ENCODE measurements at places on chromosomes 4 and X.

DNA sequence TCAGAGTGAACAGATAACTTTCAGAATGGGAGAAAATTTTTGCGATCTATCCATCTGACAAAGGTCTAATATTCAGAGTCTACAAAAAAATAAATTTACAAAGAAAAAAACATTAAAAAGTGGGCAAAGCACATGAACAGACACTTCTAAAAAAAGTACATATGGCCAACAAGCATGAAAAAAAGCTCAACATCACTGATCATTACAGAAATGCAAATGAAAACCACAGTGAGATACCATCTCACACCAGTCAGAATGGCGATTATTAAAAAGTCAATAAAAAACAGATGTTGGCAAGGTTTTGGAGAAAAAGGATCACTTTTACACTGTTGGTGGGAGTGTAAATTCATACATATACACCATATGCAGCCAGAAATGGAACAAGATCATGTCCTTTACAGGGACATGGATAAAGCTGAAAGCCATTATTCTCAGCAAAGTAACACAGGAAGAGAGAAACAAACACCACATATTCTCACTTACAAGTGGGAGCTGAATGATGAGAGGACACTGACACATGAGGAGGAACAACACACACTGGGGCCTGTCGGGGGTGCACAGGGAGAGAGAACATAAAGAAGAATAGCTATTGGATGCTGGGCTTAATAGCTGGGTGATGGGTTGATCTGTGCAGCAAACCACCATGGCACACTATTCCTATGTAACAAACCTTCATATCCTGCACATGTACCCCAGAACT lies 41.6 kb upstream of the ITM2A start:
- DNase-seq, result no peak

DNA sequence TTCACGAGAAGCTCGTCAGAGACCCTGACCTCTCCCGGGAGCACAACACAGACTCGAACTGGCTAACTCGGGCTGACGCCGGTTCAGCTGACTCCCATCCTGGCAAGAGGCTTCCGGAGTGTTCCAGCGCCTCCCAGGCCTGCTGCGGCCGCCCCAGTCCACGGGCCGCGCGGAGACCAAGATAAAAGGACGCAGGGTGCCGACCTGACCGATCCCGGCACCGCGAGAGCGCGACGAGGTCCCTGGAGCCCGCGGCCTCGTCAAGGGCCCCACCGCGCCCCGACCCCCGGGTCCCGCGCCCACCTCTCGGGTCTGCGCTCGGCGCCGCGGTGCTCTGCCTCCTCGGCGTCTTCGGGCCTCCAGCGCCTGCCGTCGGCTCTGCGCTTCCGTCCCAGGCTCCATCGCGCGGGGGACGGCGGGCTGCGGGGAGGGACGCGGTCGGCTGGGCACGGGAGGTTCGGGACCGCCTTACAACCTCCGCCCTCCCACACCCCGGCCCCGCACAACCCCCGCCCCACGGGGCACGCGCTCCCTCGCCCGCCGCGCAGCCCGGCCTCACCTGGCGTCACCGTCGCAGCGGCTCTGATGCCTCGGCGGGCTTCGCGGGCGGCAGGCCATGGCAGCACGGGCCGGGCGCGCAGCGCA lies 426 bp downstream of the SLBP start:
- no peak for DNase-seq

DNA sequence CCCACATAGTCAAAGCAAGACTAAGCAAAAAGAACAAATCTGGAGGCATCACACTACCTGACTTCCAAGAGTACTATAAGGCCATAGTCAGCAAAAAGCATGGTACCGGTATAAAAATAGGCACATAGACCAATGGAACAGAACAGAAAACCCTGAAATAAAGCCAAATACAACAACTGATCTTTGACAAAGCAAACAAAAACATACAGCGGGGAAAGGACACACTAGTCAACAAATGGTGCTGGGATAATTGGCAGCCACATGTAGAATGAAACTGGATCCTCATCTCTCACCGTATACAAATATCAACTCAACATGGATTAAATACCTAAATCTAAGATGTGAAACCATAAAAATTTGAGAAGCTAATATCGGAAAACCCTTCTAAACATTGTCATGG lies 819.3 kb upstream of the FRG1 start:
- DNase-seq, result no peak

DNA sequence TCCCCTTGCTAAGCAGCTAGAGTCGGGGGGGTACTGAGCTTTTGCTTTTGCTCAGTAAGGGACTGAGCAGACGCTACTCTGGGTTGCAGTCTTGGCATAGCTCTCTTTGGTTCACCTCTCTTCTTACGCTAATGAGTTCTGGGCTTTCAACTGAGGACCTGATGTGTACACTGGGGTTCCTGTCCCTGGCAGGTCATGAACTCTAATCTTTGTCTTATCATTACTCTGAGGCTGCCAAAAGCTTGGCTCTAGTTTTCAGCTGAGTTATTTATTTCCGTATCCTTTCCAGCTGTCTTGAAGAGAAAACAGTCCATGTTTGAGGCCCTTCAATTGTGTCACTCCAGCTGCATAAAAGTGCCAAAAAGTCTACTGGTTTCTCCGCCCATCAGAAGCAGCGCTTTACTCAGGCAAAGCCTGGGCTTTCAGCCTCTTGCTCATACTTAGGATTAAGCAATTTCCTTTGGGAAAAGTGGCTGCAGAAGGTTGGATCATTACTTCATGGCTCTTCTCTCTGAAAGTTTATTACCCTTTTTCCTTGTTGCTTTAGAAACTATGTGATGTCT lies 121.0 kb upstream of the STOX2 start:
- no peak for DNase-seq
